ENCODE measurements at places on chromosomes 5 and 9.

DNA sequence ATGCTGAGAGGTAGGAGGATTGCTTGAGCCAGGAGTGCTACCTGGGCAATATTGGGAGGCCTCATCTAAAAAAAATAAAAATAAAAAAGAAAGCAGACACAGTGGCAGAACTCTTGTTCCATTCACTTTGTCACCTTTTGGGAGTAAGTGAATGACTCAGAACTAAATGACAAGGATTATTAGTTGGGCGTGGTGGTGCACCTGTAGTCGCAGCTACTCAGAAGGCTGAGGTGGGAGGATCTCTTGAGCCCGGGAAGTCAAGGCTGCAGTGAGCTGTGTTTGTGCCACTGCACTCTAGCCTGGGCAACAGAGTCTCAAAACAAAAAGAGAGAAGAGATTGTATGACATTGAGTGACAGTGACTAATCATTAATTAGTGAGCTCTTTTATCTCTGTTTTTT, 34.1 kb downstream of the MCCC2 start:
- DNase-seq: no peak

GRCh38 chr5:10352430-10353240, 860 bp upstream of the MARCHF6 start:
- DNase-seq: peak; percentile 59

DNA sequence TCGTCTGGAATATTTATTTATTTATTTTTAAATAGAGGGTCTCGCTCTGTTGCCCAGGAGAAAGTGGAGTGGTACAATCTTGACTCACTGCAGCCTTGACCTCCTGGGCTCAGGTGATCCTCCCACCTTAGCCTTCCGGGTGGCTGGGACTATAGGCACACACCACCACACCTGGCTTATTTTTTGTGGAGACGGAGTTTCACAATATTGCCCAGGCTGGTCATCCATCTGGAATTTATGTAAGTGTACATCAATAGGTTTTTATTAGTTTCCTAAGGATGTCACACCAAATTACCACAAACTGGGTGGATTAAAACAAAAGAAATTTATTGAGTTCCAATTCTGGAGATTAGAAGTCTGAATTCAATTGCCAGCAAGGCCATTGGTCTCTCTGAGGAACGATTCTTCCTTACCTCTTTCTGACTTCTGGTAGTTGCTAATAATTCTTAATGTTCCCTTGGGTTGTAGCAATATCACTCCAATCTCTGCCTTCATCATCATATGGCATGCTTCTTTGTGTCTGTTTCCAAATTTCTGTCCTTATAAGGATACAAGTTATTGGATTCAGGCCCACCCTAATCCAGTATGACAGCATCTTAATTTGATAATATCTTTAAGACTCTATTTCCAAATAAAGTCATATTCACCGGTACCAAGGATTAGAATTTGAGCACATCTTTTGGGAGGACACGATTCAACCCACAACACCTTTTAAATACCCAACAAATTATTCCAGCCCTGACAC, 16.3 kb upstream of the RAD23B start:
- DNase-seq: no peak

DNA sequence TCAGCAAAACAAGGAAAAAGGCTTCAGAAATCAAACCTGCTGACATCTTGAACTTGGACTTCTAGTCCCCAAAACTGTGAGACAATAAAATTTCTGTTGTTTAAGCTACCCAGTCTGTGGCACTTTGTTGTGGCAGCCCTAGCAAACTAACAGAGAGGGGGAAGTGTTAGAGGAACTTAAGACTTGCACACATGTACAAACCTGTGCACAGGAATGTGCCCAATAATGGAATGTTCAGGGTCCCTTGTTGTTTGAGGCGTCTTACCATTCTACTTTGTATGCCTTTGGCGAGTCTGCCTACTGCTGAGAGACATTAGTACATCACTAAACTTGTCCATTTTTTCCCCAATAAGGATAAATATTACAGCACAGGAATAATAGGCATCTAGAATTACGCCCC, 160.3 kb downstream of the WDR70 start:
- no peak for DNase-seq

DNA sequence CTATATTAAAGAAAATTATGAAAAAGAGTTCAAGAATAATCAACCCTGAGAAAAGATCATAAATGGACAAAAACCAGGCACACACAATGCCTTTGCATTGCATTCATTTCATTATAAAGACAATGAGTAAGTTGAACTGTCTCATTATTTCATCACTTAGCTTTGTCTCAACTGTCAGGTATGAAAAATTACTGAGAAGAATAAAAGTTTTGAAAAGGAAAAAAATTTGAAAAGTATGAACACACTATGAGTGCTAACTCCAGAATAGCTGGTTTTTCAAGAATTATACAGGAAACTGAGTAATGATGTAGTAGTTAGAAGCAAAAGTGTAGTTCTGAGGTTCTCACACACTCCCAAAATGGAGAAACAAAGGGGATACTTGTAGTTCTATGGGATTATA, 16.3 kb upstream of the ANXA1 start:
- DNase-seq: no peak

DNA sequence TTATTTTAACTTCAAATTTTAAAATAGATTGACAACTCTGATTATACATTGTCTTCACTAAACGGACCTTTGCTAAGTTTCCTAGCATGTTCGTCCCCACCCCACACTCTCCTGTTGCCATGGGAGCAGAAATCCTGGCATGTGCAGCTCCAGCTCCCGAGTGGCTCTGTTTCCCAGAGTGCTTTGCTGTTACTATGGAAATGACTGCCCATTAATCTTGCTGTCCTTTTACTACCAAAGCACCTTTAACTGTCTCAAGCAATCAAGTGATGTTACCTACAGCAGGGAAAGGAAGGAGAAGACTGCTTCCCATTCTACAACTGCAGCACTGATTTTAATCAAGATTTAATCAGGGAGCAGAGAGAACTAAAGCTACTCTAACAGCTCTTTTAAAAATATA, 212.0 kb upstream of the KIF2A start:
- peak; percentile 33 for DNase-seq

- no peak for DNase-seq
Observed at GRCh38 chr5:73435759-73436534, 12.6 kb downstream of the FOXD1 start.

GRCh38 chr9:117290856-117291622, 123.8 kb downstream of the ASTN2 start:
- DNase-seq: no peak

- DNase-seq: no peak
Observed at GRCh38 chr9:112485574-112485973, 1.1 kb upstream of the KIAA1958 start.

DNA sequence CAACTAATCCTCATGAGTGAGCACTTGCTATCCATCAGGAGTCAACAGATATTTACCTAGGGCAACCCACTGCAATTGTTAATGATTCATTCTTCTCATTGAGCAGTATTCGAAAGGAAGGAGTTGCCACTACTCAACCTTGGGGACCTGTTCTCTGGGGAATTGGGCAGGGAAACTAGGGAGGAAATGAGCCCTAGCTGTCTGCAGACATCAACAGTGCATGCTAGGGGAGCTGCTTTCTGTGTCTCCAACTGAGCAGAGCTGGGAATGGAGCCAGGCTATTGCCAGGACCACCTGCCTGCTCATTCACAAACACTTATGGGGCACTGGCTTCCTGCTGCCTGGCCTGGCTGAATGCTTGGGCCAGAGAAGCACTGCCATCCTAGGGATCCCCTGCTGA, 183.4 kb downstream of the TMEM38B start:
- DNase-seq: no peak

GRCh38 chr9:33244137-33244784, 4.3 kb downstream of the SPINK4 start:
- DNase-seq: no peak
